GM12864 (cell line): ENCODE measurements at places on chromosomes 4 and X.
A peak's percentile ranks its signal among the peaks of the same experiment; 100 is the strongest.

DNA sequence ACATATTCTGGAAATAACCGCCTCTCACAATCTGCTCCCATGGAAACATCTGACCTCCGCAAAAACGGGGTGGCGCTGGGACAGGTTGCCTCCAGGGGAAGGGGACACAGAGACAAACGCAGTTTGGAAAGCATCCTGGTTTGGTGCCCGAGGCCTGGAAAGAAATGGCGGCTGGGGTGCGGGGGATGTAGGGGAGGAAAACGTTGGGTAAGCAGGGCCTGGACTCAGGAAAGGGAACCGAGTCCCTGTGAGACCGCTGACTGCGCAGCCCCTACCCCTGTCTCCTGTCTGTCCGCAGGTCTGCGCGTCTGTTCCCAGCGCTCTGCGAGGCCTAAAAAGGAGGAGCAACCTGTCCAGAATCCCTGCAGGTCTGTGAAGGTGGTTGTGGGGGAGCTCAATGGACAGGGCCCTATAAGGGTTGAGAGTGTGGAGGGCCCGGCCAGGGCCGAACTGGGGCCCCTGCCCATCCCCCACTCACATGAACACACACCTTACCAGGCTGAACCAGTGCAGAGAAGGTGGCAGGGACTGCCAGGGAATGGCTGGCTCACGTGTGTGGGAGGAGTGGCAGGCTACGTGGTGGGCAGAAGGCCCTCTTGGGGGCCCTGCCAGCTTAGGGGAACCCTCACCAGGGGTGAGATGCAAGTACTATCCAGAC, 672 bp downstream of the TCEAL3 start:
- no peak for DNase-seq

DNA sequence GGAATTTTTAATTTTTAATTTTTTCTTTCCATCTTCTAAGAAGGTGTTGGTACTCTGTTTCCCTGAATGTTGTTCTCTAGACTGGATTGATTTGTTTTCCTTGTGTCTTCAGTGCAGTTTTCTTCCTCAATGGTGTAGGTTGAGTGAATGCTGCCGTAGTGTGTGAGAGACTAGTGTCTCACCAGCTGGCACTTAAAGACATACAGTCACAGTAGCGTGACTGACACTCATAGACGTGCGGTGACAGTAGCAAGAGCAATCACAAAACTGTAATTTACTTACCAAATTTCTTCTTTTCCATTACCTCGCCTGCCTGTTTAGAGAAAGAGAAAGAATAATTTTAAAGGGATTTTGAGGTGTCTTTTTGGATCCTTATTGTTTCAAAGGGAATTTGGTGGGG, 21.4 kb upstream of the PGM2 start:
- no peak for DNase-seq

- peak; percentile 15 for DNase-seq
These were observed 40.5 kb upstream of the BMP3 start for GRCh38 chr4:80989921-80990544.

DNA sequence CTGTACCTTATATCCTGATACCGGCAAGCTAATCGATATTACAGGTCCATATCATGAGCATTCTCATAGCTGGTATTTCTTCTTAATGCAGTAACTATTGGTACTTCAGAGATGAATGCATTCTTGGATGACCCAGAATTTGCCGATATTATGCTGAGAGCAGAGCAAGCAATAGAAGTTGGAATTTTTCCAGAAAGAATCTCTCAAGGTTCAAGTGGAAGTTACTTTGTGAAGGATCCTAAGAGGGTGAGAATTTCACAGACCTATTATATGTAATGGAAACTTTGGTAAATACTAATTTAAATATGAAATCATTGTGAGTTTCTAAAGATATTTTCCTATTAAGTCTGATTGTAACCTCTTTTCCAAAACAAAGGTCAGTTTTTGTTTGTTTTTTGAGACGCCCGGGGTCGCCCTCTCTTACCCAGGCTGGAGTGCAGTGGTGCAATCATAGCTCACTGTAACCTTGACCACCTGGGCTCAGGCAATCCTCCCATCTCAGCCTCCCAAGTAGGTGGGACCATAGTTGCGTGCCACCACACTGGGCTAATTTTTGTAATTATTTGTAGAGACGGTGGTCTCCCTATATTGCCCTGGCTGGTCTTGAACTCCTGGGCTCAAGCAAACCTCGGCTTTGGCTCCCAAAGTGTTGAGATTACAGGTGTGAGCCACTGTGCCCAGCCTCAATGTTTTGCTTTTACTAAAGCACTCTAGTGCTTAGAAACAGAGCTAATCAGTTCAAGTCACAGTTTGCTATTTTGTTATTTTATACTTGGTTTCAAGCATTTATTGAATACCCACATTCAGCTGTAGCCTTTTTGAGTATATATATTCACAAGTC, 18.6 kb downstream of the PI4K2B start:
- DNase-seq: no peak

- no peak for DNase-seq
These were observed 44.3 kb downstream of the GALNTL6 start for GRCh38 chr4:171857302-171858012.

DNA sequence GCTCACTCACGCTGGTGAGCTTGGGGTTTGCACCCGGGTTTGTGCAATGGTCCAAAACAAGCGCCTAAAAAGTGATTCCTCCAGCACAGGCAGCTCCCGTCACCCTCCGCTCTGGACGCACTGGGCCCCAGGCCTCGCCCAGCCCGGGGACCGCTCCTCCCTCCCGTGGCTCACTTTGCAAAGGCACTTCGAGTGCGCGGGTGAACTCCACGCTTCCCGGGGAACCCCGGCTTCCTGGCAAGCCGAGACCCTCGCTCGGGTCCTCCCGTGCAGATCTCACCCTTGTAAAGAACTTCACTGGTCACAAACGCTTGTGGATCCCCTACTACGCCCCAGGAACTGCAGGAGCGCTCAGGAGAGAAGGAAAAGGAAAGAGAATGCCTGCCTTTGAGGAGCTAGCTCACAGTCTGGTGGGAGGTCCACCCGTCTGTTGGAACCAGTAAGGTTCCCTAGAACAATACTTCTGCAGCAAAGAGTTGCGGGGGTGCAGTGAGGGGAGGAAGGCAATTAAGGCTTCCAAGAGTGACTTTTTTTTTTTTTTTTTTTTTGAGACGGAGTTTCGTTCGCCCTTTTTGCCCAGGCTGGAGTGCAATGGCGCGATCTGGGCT, at the start of gene CTPS2:
CTPS2 (minus strand) TSS at position 122 of the 608 bp plus-strand sequence. CDS start 9,767 bp downstream, outside the sequence.
- no peak for DNase-seq

DNA sequence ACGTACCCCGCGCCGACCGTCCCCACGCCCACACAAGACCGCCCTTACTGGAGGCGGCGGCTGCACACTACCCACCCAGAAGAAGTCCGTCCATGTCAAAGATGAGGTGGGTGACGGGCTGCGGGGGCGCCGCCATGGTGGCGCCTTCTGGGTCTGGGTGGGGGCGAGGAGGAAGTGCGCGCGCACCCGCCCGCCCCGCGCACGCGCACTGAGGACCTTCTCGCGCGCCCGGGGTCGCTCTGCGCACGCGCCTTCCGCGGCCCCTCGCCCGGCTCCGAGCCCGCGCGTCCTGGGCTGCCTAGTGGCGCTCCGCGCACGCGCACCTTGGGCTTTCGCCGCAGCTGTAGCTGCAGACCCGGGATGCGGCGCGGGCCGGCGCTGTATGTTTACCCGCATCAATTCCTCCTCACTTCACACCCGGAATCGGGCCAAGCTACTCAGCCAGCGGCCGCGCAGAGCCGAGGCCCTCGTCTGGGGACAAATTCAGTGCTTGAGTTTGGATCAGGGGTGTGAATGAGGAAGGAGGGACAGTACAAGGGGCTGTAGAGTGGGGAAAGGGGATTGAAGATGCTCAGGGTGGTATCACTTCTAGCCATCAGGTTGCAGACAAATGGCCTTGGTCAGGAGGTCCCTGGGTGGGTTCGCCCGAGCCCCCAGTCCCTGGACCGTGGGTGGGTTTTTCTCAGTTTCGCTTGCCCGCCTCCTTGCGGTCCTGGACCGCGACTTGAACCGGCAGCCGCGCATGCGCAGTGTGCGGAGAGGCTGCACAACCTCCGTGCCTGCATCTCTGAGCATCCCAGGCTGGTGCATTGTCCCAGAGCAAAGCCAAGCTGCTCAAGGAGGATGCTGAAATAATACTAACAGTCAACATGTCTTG, at the start of gene PUDP:
PUDP (minus strand) TSS at position 176 of the 877 bp plus-strand sequence; CDS start at position 136, 40 bp downstream.
- no peak for DNase-seq

DNA sequence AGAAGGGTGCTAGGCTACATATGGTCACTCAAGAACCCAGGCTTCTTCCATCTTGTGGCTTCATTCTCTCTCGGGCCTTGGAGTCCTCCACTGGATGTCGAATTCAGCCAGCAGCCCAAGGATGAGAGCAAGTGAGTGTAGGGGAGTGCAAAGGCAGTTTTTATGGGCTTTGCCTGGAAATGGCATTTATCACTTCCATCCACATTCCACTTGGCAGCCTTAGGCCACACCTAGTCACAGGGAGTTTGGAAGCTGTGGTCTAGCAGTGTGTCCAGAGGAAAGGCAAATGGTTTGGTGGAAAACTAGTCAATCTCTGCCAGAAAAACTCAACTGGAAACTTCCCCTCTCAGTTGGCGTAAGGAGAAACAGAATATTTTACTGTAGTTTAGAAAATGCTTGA, 59.0 kb downstream of the NHS start:
- DNase-seq: no peak

GRCh38 chr4:162352580-162353107, 188.8 kb upstream of the FSTL5 start:
- DNase-seq: no peak

- no peak for DNase-seq
These were observed 527.7 kb downstream of the ANKRD50 start for GRCh38 chr4:124184792-124185191.

- no peak for DNase-seq
These were observed 562.4 kb downstream of the TLL1 start for GRCh38 chr4:166435449-166435848.

- no peak for DNase-seq
These were observed 24.4 kb upstream of the PLAC8 start for GRCh38 chr4:83138946-83139345.

- DNase-seq: no peak
These were observed 8.6 kb upstream of the CLDN24 start for GRCh38 chr4:183330841-183331240.

- DNase-seq: no peak
These were observed 84.0 kb downstream of the LPAR4 start for GRCh38 chrX:78831523-78831922.

DNA sequence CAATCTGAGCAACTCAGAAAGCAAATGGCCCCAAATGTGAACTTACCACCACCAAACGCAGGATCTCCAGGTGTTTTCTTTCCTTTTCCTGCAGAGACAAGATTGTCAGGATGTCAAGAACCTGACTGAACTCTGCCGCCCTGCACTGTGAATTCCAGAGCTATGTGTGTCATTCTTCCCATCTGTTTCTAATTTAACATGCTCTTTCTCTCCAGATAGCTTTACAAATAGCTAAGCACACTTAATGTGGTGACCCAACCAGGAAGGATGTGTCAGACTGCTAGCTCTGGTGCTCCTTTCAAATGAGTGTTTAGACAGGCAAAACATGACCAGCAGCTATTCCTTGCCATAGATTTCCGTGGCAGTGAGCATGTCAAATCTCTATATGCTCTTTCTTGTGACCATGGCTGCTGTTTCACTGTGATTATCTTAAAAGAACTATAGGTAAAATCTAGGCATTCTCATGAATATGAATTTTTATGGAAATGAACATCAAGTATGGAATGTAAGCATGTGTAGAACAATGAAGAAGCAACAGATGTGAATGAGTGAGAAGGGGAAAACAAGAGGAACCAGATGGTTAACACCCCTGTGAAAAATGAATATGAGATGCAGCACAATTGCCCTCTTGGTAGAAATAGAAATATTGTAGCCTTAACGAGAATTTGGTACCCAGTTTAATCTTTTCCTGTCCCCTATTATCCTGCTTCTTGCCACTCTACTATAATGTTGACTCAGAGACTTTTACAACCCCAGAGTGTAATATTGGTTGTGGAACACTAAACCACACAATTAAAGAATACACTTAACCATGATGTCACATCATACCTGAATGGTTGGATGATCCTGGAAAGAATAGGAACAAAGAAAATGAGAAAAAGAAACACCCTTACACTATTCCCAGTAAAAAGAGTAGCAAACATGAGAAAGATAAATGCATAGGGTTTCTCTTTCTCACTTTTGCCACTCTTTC, 247.8 kb upstream of the DKK2 start:
- DNase-seq: no peak

DNA sequence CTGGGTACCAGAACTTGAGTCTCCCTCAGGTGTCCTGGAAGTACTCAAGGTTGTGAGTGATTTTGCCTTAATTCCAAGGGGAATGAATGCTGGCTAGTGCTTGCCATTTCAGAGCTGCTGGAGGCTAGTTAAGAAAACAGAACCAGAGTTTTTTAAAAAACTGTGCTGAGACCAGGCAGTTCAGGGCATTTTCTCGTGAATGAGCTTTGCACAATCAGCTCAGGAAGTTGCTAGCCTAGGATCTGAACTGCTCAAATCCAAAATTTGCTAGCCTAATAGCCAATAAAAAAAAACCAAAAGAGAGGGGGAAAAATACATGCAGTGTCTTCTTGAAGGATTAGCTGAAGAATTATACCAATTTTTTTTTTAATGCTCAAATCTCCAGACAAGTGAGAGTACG, 292.7 kb downstream of the FBXW7 start:
- no peak for DNase-seq

DNA sequence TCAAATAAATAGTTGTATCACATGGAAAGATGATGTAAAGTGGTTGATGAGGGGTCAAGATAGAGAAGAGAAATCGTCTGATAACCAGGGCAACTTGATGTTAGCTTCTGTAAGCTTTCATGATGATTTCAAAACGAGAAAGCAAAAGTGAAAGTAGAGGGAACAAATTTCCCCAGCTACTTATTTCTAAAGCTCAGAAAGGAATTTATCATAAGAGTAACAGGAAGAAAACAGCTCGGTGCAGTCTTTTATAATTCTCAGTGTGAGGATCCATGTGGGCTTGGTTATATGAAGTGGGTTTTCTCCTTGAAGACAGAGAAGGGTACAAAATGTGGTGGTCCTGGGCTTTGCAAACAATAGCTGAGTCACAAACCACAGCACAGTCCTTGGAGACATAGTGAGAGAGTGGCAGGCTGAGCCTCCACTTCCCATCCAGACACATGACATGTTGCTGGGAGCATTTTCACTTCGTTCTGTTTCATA, 32.1 kb upstream of the GLRA2 start:
- DNase-seq: peak; percentile 4

DNA sequence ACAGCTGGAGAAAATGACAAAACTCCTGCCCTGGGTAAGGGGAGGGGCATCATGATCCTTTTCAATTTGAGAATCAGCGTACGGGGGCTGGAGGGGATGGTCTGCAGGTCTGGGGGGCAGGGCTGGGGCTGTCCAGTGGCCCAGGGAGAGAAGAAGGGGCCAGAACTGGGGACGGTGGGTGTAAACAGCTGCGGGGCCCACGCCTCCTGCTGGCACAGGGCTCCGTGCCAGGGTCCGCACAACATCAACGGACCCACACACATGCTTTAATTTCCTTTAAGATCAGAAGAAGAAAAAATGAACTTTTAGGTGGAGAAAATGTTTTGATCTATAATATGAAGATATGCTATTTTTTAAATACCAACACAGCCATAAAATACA, 52.1 kb downstream of the PSAPL1 start:
- no peak for DNase-seq

DNA sequence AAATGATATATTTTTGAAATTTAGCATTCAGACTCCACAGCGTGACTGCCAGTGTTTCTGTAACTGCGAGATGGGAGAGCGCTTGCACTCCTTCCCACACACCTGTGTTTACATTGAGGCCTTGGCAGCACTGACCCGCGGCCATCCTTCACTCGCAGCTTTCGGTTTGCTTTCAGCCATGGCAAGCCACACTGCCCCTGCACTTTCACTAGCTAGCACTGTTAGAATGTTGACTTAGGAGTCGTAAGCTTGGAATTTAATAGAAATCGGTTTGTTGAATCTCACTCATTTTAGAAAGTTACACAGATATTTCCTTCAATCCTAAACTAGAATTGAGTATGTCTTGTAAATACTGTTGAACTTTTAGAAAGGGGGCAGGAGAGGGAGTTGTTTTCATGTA, 136.2 kb downstream of the CFAP299 start:
- no peak for DNase-seq
